ENCODE measurements at places on chromosomes 4 and X.
A peak's percentile ranks its signal among the peaks of the same experiment; 100 is the strongest.

DNA sequence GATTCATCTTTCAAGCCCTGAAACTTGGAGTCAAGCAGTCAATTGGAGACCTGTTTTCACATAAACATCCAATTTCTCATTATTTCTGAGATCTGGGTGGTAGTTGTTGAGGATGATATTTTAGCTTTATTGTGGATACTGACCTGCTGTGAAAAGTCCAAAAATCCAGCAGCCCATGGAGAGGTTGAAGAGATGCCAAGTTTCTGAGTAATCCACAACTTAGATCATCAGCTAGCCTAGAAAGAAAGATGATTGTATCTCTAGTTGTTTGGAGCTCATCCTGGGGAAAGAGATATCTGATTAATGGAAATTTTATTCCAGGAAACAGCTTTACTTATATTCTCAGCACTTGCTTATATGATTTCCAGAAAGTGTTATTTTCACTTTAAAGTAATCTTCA, 48.6 kb upstream of the DCX start:
- no peak for DNase-seq

GRCh38 chrX:44765556-44765955, 78.3 kb upstream of the DUSP21 start:
- no peak for DNase-seq

GRCh38 chr4:136246876-136247275, 1285.4 kb downstream of the PCDH18 start:
- no peak for DNase-seq

- no peak for DNase-seq
Observed at GRCh38 chr4:64935469-64936001, 526.3 kb upstream of the TECRL start.

GRCh38 chr4:163470391-163470790, 3.2 kb downstream of the TKTL2 start:
- no peak for DNase-seq

DNA sequence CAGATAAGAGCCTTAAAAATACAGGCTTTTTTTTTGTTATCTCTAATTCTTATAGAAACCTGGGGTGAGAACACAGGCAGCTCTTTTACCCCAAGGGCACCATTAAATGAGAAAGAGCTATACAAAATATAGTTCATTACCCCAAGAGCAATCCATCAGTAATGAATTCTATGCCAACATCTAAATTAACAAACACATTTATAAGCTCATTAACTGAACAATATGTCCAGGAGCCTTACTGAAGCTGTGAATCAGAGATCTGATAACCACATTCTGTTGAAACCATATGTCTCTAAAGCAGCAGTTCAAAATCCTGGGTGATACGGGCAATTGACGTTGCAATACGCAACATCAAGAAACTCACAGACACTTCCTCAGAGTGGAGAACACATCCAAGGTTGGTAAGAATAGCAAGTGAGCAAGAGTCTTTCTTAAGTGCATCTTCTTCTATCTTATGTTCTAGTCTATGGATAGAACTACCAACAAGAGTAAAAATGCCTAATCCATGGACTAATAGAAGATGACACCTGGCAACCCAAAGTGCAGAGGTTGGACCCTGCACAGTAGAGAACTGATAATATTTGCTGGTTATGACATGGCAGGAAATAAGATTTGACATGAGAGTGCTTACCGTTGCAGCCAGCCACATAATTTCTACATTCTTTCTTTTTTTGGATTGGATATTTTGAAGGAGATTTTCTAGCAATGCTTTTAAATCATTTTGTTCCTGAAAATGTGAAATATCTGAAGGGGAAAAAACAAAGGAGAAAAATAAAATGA, 449.3 kb downstream of the IL15 start:
- DNase-seq = no peak

DNA sequence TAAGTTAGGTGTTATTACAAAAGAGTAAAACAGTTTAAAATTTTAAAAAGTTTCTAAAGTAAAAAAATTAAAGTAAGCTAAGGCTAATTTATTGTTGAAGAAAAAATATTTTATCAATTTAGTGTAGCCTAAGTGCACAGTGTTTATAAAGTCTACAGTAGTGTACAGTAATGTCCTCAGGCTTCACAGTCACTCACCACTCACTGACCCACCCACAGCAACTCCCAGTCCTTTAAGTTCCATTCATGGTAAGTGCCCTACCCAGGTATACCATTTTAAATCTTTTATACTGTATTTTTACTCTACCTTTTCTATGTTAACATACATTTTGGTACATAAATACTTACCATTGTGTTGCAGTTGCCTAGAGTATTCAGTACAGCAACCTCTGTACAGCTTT, 120.3 kb upstream of the DKK2 start:
- no peak for DNase-seq

GRCh38 chr4:76873495-76873894, 24.4 kb downstream of the SOWAHB start:
- no peak for DNase-seq

- DNase-seq = no peak
Observed at GRCh38 chr4:149831656-149832208, 16.1 kb upstream of the IQCM start.

DNA sequence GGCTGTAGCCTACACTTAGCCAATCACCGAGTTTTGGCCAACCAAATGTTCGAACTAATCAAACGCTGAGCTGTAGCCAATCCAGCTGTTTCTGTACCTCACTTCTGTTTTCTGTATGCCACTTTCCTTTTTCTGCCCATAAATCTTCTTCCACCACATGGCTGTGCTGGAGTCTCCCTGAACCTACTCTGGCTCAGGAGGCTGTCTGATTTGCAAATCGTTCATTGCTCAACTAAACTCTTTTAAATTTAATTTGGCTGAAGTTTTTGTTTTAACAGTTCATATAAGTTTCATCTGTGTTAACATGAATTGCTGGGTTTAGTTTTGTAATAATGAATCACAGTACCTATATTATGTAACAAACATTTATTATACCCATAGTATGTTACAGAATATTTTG, 160.7 kb upstream of the PCDH7 start:
- no peak for DNase-seq

DNA sequence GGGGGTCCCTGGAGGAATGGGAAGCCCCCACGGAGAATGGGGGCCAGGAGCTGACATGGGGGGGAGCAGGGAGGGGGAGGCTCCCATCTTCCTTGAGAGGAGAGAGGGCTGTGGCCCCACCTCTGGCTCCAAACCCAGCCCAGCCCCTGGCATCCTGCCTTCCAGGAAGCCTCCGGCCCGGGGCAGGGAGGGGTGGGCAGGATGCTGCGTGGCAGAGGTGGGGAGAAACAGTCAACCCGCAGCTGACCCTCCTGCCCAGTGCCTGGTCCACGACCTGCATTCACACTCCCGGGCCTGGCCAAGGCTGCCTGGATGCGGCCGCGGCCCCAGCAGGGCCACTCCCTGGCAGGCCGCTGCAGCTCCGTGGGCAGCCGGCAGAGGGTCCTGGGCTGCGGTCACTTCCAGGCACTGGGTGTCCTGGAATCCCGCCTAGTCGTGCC, 39.0 kb downstream of the CPLX1 start:
- no peak for DNase-seq

- peak; percentile 7 for DNase-seq
Observed at GRCh38 chr4:36348403-36348938, 67.1 kb downstream of the DTHD1 start.

DNA sequence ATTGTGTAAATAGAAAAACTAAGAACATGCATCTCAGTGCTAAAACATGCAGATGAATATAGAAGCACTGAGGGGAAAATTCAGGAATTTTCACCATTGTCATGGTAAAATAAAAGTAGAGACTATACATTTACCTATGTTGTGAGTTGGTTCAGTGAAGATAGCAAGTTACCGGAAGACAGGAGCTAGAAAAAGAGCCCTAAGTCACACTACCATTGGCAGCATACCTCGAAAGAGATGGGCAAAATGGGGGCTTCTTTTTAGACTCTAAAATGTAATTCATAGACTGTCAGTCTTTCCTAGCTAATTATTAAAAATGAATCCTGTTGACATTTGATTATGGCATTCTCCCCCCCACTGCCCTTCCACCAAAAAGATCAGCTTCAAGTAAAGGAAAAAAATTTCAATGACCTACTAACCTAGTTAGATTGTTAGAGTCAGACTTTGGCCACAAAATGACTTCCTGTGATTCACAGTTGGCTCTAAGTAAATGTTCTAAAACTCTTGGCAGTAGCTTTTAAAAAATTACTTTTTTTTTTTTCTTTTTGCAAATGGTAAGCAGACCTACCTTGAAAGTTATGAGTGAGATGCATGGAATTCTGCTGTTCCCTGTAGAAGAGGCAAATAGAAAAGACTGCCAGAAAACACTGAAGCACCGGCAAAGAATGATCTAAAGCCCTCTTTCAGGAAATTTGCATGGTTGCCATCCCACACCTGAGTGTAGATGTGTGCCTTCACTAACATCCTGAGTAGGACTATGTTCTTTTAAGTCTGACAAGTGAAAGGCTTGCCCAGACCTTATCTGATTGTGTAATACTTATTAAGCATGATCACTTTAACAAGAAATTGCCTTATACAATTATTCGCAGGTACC, 26.4 kb upstream of the ARSJ start:
- DNase-seq = peak; percentile 11

GRCh38 chrX:10783451-10783995, 163.1 kb upstream of the MID1 start:
- DNase-seq = no peak

DNA sequence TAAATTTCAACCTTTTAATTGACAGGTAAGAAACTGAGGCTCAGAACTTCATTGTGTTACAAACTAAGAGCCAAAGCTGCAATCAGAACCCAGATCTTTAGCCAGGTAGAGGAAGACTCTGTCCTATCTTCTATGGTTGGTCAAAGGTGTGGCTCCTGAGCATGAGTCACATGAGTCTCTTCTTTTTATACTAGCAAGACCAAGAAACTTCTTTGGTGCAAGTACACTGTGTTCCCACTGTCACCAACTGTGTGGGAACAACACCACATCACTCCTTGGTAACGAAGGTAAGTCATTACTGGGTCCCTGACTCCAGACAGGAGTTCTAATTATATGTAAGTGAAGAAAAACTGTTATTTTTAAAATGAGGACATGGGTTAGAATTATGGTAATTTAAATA, 290.1 kb downstream of the INPP4B start:
- DNase-seq = peak; percentile 38

- DNase-seq = no peak
Observed at GRCh38 chr4:83558680-83559079, 22.8 kb downstream of the GPAT3 start.

DNA sequence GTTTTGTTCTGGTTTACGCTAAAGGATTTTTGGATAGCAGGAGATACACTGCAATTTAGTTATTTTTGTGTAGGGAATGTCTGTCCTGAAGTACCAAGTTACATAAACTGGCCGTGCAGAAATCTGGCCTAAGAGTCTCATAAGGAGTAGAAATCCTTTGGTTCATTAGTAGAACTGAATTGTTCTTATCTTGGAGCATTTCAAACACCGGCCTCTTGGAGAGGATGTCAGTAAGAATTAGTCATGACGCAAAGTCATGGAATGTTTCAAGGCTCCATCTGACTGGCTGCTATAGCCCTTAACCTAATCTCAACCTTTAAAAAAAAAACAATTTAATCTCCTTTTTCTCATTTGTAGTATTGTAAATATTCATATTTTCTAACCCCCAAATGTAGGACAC, 15.2 kb downstream of the PDLIM3 start:
- DNase-seq = no peak

GRCh38 chr4:129384974-129385373, 289.0 kb downstream of the C4orf33 start:
- DNase-seq = no peak

DNA sequence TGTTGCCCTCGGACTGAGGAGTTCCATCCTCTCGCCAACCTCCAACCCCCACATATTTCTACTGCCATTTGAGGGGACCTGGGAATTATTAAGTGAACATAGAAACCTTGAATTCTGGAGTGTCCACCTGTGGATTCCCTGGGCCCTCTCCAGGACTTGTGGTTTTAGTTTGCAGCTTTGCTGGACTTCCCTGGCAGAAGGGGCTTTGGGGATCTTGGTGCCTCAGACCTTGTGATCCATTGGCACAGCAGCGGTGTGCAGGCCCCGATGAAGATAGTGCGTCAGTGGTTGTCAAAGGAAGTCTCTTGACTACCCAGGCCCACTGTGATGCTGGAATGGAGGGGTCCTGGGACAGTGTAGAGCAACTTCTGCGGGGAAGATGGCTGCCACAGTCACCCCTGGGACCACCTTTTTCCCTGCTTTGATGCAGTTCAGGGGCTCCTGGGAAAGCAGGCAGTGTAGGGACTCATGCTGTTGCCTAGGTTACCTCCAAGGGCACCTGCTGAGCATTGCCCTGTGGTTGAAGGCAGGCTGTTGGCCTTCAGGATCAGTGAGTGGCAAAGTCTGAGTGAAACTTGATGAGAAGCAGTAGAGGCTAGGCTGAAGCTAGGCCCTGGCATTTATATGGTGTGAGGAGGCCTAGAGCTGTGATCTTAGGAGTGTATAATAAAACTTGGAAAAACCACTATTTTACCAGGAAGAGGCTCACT, 2.2 kb downstream of the SLC16A2 start:
- no peak for DNase-seq

DNA sequence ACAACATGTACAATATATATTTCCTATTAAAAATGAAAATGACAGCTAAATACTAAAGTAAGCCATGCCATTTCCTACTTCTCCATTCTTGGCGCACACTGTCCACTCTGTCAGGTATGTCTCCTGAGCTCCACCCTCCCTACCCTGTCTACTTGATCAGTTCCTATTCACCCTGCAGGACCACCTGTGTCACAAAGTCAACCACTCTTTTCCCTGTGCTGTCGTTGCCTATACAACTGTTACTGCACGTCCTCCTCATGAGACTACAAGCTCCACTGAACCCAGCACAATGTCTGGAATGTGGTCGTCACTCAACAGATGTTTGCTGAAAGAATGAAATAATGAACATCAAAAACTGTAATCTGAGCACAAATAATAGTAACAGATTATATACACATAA, 54.9 kb downstream of the SLC9A7 start:
- no peak for DNase-seq

- no peak for DNase-seq
Observed at GRCh38 chrX:153530411-153531129, 13.1 kb downstream of the ATP2B3 start.

GRCh38 chr4:106512706-106513105, 144.1 kb upstream of the GIMD1 start:
- no peak for DNase-seq

GRCh38 chr4:6074758-6075157, 56.5 kb upstream of the C4orf50 start:
- DNase-seq = no peak

DNA sequence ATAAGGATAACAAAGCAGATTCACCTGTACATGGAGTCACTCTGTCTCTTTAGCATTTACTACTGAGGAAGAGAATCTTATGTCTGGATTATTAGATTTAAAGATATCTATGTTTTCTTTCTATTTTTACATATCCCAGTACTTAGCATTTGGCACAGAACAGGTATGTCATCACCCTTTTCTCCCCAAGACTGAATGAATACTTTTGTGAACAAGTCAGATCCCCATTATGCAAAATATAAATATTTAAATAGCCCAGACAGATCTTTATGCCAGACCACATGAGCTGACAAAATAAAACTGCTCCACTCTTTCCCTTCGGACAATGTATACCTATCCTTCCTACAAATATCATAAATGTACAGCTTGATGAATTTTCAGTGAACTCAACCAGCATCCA, 94.5 kb downstream of the CASK start:
- DNase-seq = no peak

Data from CD4-positive, alpha-beta T cell treated with Interleukin-15 for 4 hours (primary cell).